Cortex of kidney (tissue), 1 donor: ENCODE measurements at places on chromosomes 12 and 14.

DNA sequence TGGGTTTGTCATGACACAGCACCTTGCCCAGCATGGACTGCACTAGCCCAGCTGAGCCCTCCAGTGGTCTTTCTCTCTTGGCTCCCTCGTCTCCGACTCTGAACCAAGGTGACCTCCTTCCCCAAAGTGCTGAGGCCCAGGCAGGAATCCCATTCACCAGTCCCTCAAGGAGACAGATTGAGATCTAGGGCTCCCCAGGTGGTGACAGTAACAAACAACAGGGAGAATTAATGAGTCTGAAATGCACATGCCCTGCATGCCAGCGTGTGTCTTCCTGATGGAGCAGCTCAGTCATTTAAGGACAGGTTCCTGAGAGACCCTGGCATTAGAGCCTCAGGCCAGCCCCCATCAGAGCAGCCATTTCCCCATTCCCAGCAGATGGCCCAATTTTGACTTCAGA lies 51.4 kb upstream of the OAS1 start:
- DNase-seq, result no peak

DNA sequence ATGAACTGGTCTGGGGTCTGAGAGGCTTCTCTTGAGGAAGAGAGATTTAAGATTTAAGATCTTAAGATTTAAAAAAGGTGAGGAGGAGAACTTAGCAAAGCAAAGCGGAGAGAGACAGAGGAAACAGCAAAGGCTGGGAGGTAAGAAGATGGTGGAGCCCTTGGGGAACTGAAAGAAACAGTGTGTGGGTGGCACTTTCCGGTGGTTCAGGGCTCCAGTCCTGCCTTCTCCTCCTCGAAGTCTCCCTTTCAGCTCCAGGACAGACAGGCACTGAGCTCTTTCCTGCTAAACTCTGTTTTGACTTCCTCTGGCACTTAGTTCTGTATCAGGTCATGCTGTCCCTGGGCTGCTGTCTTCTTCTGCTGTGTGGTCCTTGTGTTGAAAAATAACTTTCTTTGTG lies 298.7 kb upstream of the SRRM4 start:
- DNase-seq, result no peak

GRCh38 chr14:40757376-40757950 lies 849.2 kb upstream of the LRFN5 start:
- no peak for DNase-seq

GRCh38 chr14:29838752-29839151 lies 88.9 kb downstream of the PRKD1 start:
- no peak for DNase-seq

DNA sequence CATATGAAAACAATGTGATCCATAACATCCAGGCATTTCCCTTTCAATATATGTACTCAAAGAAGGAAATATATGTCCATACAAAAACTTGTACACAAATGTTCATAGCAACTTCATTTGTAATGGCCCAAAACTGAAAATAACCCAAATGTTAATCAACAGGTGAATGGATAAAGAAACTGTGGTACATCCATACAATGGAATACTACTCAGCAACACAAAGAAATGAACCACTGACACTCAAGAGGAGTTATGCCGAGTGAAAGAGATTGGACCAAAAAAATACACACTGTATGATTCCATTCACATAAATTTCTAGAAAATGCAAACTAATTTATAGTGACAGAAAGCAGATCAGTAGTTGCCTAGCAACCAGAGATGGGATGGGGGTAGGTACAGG lies 30.3 kb upstream of the GXYLT1 start:
- DNase-seq, result no peak

GRCh38 chr14:73764406-73765280 lies 50.5 kb upstream of the PNMA1 start:
- DNase-seq, result no peak

DNA sequence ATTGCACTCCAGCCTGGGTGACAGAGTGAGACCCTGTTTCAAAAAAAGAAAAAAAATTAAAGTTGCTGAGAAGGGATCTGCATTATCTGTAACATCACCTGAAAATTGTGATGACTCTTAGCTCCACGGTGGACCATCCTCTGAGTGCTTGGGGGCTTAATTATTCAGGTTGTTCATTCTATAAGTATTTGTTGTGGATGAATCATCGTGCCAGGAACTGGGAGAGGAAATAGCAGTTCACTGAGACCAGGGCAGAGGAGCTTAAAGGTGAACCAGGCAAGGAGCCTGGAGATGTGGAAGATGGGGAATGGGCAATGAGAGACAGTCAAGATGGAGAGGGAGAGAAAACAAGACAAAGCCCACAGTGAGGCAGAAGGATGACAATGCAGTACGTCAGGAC lies 25.5 kb upstream of the GSC start:
- no peak for DNase-seq

DNA sequence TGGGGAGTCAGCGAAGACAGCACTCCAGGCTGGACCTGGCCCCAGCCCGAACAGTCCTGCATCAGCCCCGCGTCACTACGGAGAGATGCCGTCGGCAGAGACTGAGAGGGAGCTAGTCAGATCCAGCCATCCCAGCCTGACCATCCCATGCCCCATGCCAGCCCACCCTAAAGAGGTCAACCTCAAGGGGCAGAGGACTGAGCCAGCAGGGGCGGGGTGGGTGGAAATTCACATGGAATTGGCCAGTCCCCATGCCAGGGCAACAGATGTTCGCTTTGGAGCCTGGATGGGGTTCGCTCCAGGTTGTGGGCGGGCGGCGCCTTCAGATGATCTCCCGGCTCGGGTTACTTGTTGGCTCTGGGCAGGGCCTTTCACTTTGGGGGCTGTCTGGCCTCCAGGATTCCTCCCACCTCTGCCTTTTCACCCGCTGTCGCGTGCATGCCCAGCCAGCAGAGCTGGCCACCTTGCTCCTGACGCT lies 154.3 kb downstream of the TSPAN9 start:
- no peak for DNase-seq

DNA sequence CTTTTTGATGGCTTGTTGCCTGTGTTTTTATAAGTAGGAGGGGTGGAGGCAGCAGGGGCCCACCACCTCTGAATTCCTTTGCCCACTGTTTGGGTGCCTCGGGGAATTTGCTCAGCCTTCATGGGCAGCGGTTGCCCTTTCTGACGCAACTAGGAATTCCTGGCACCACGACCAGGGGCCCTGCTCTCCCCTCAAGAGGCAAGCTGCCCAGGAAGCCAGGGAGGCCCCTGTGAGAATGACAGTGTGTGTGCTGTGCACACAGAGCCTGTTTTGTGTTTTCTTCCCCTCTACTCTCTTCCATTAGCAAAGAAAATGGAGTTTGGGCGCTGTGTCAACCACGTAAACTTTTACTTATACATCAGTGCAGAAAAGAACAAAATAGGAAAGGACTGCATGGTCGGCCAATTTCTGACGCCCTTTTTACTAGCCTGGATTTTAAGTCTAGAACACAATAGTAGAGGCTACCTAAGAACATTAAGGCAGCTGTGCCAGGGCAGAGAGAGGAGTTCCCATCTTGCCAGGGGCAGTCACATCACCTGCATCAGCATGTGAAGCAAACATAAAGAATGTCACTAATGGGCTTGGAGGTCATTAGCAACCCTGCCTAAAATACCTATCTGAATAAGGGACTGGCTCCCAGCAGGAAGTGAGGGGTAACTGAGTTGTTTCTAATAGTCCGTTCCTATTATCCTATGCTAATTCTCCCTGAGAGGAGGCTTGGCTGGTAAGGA lies 17.9 kb upstream of the PTGR2 start:
- no peak for DNase-seq
